ENCODE measurements at places on chromosomes 11 and 22. TPM values are rescaled to one million over a fixed set of nuclear protein-coding genes. Genes with fewer than 3 reads are reported as not detected.

SLC43A3 gene
- 44.2 TPM for total RNA-seq

CRYAB gene
- total RNA-seq: 12.7 TPM

PLAAT5 gene
- total RNA-seq: 0.16 TPM

MACROD1 gene
- total RNA-seq: 18.6 TPM

SMTNL1 gene
- not detected for total RNA-seq

BCO2 gene
- 1.8 TPM for total RNA-seq

CADM1 gene
- total RNA-seq: 51.8 TPM

SLC22A8 gene
- total RNA-seq: not detected

JHY gene
- total RNA-seq: 1.5 TPM

HNRNPUL2 gene
- 14.0 TPM for total RNA-seq

FOLR1 gene
- total RNA-seq: 17.1 TPM

ZC3H12C gene
- total RNA-seq: 5.5 TPM

GPHA2 gene
- not detected for total RNA-seq

RAB39A gene
- total RNA-seq: not detected

CRYBB2 gene
- total RNA-seq: not detected

KRTAP5-10 gene
- total RNA-seq: not detected

OR2D2 gene
- total RNA-seq: not detected

Data from mesangial cell (primary cell).